ENCODE measurements at places on chromosomes 1 and 21.

GRCh38 chr1:202101184-202101583 is 21.5 kb upstream of the GPR37L1 start:
- no peak for DNase-seq

- no peak for DNase-seq
Measured at GRCh38 chr1:9238550-9238949, 4.0 kb downstream of the H6PD start.

- DNase-seq: no peak
Measured at GRCh38 chr1:189463166-189463565, 1014.5 kb downstream of the BRINP3 start.

DNA sequence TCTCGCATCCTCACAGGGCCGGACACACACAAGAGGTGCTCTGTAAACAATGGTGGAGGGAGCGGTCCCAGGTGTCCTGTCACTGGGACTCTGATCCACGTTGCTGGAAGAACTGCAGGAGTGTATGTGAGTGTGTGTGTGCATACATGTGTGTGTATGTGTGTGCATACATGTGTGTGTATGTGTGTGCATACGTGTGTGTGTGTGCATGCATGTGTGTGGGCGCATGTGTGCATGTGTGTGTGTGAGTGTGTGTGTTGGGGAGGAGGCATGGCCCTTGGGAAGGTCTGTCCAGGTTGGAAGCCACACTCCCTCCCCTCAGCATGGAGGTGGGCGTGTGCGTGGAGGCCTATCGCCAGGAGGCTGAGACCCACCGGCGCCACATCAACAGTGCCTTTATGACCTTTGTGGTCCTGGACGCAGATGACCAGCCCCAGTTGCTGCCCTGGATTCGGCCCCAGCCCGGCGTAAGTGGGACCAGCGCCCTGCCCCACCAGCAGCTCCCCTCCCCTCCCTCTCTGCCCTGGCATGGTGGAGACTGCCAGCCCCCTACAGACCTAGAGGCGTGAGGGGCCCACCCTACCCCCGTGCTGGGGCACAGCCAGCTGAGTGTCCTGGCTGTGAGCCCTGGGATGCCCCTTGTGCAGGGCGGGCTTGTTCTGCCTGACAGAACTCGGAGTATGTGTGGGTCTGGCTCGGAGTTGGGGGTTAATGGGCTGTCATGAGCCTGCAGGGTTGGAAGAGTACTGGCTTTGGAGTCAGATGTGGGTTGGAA is 22.2 kb downstream of the FAM151A start:
- DNase-seq: no peak

GRCh38 chr1:107981277-107981676 is 16.3 kb upstream of the VAV3 start:
- no peak for DNase-seq

- DNase-seq: no peak
Measured at GRCh38 chr1:108600504-108600903, 40.6 kb downstream of the EEIG2 start.

GRCh38 chr1:52867087-52867863 is 24.7 kb downstream of the ZYG11A start:
- no peak for DNase-seq

DNA sequence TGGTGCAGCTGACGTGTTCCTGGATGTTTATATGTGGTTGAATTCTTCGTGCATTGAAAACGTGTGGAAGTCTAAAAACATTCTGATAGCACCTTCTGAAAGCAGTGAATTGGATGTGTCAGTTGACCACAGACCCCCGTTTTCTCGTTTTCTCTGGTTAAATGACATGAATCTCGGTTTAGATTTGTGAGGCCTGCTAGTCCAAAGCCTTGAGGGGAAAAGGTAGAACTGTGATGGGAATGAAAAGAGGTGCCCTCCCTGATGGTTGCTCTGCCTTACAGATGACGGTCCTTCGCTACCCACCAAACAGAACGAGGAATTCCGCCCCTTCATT is 8.9 kb downstream of the RER1 start:
- no peak for DNase-seq

DNA sequence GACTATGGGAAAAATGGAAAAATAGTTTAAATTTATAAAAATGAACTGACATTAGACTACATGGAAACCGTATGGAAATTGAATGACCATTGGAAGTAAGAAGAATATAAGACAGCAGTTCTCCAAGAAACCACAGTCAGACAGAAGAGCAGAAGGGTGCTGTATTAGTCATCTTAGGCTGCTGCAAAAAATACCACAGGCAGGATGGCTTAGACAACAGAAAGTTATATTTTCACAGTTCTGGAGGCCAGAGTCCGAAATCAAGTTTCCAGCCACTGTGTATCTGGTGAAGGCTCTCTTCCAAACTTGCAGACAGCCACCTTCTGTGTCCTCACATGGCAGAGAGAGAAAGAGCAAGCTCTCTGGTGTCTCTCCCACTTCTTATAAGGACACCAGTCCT is 175.2 kb downstream of the DSCAM start:
- DNase-seq: no peak

DNA sequence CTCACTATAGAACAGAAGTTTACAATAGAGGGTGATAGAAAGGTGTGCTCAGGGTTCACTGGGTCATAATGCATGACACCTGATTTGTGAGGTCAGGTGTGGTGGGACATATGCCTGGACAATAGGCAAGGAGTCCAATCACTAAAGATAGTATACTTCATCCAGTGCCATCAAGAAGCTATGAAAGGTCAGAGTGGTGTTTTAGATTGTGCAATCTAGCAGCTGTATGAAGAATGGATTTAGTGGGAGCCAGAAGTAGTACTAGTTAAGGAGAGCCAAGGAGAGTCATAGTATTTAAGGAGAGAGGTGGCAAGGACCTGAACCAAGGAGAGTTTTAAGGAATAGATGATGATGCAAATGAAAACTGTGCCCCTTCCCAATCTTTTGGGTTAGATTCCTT is 80.6 kb upstream of the C1orf105 start:
- DNase-seq: no peak

- no peak for DNase-seq
Measured at GRCh38 chr1:165841582-165842017, 14.2 kb downstream of the UCK2 start.

DNA sequence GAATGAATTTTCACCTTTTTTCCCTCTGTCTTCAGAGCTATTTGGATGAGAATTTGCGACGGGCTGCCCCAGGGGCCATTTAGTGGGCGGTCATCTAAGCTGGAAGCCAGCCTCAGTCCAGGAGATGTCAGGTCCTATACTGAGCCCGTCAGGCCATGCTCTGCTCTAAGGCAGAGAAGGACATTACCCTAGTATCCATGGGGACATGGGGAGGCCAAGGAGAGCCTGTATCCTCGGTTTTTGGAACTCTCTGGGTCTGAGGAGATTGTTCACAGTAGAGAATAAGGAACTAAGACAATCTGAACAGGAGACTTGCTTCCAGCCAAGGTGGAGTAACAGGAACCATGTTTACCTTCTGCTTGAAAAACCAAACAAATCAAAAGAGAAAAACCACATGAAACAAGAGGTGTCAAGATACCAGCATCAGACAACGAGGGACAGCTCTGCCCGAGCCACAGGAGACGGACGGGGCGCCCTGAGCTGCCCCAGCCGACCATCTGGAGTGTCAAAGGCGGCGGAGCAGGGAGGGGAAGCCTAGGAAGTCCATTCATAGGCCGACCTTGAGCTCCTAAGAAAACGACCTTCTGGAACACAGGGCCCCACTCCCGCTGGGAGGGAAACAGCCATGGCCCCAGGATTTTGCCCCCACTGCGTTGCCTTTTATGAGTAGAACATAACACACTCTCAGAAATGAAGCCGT is 20.0 kb upstream of the ADARB1 start:
- no peak for DNase-seq

- DNase-seq: no peak
Measured at GRCh38 chr1:152533327-152533938, 19.2 kb downstream of the CRCT1 start.

GRCh38 chr1:97538113-97538512 is 382.7 kb downstream of the DPYD start:
- DNase-seq: no peak

- DNase-seq: no peak
Measured at GRCh38 chr1:85225624-85226380, 25.0 kb upstream of the SYDE2 start.

- no peak for DNase-seq
Measured at GRCh38 chr1:99540744-99541143, 105.2 kb upstream of the PALMD start.

- no peak for DNase-seq
Measured at GRCh38 chr1:50603274-50604271, 180.3 kb upstream of the DMRTA2 start.

GRCh38 chr1:150273311-150273710 is 721 bp downstream of the C1orf54 start:
- no peak for DNase-seq

- DNase-seq: no peak
Measured at GRCh38 chr1:168235548-168235885, 9.7 kb downstream of the SFT2D2 start.

- DNase-seq: no peak
Measured at GRCh38 chr1:46112108-46112507, 20.3 kb downstream of the PIK3R3 start.

GRCh38 chr1:168735974-168736373 is 7.0 kb upstream of the DPT start:
- no peak for DNase-seq

GRCh38 chr1:175015243-175015642 is 8.0 kb downstream of the MRPS14 start:
- DNase-seq: no peak
